ENCODE measurements at places on chromosomes 1 and 21.
A peak's percentile ranks its signal among the peaks of the same experiment; 100 is the strongest.

- no peak for DNase-seq
Measured at GRCh38 chr1:183827801-183828200, 22.9 kb downstream of the RGL1 start.

- DNase-seq, result no peak
Measured at GRCh38 chr1:6466023-6466422, at the start of gene TNFRSF25. Gene TNFRSF25 (minus strand): TSS chr1:6466173. CDS start chr1:6466107, 66 bp downstream.

DNA sequence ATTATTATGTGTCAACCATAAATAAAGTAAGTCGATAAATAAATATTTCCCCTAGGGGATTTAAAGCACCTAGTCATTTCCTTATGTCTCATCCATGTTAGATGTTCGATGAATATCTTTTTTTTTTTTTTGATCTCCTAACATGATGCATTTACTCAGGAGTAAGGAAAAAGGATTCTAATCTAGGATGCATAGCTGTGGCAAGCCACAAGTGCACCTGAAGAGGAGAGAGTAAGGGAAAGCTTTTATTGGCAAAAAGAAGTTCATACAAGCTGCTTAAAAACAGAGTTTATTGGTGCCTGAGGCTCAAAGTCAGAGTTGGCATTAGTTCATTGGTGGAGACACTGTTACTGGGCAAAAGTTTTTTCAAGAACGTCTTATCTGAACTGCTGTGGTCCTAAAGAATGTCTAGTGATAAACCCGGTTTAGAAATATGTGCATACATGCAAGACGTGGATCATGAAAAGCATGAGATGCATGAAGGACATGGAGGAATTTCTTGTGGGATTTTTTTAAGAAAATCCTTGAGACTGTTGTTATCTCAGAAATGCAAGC is 51.7 kb downstream of the SWT1 start:
- DNase-seq, result no peak

- peak; percentile 42 for DNase-seq
Measured at GRCh38 chr1:107952989-107953388, 12.0 kb downstream of the VAV3 start.

DNA sequence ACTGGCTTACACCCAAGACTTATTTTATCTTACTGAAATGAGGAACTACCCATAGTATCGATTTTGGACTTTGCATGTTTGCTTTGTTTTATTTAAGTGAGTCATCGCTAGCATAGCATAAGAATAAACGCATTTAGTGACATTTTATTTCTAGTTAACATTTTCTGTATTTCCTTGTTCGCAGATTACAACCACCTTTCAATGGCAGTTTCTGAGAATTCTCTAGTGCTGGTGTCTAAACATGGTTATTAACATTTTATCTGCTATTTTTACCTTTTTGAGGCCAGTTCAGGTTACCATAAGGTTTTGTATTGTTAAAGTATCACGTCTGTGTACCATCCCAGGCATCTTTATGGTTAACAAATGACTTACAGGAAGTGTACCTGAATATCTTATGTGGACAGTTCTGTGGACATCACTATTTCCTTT is 24.5 kb downstream of the EEIG2 start:
- DNase-seq, result no peak

GRCh38 chr1:46248122-46248920 is 758 bp downstream of the RAD54L start:
- DNase-seq, result peak; percentile 68

DNA sequence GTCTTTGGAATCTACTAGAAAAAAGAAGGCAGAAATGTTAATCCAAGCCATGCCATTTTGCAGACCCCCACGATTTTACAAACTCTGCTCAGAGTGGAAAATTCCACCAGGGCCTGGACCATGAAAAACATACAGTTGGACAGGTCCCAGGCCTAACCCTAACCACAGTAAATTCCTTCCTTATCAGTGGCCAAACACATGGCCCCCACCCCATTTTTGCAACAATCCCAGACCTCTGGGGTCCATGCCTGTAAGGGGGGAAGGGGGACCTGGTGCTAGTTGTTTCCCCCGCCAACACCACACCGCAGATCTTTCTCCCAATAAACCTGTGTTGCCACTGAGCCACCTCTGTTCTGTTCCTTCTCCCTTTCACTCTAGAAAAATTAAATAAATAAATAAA is 1352.7 kb downstream of the AMY1C start:
- DNase-seq, result peak; percentile 6

DNA sequence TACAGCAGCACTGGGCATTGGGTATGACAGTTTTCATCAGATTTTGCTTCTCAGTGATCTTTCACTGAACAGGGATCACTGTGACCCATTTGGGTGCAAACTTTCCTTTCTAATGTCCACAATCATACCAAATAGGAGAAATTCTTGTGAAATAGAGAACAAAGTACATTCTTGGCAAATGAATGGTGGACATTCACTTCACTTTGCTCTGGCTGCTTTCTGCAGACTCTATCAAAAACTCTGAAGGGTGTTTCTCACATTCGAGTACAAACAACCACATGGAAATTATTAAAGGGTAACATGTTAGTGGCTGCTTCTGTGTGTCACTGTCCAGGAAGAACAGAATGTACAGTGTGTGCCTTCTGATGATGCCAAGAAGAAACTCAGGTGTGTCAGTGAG is 61.9 kb upstream of the ADAM30 start:
- no peak for DNase-seq

DNA sequence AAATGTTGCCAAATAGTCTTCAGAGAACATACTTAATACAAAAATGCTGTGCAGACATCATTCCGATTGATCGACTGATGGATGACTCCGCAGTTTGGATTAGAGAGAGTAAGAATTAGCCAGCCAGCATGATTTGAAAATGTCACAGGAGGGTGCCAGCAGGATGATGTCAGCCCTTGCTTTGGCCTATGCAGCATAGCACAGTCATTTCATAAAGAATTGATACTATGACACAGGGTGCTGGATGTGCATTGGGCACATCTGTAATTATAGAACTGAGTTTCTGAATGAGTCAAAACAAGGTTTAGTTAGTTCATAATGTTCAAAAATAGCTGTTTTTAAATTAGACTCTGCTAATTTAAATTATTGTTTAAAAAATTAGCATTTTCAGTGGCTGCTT is 21.6 kb upstream of the TRAF5 start:
- DNase-seq, result no peak

DNA sequence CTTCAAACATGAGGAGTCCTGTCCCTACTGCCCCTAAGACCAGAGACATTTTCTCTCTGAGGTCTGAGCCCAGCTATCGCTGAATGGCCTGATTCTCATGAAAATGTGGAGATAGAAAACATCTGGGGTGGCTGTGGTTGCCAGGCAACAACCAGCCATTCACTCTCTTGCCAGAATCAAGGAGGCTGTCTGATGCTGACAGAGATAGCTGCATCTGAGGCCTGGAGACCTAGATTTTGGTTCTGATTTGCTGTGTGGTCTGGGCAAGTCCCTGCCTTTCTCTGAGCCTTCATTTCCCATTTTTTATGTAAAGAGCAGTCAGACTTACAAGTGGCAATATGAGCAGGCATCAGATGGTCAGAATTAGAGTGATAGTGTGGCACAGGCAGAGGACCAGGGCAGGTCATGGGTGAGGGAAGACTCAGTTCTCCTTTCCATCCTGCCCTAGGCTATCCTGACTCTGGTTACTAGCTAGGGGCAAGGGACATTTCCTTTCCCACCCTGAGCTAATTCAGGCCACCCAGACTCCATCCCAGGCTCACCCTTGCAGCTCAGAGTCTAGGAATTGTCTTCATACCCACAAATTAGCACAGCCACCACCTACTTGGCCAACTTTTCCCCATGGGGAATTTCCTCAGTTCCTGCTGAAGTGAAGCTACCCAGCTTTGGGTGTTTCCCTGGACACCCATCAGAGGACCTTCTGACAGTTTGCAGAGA is 20.0 kb upstream of the RNF19B start:
- no peak for DNase-seq

GRCh38 chr1:193013707-193014106 is 45.5 kb downstream of the UCHL5 start:
- DNase-seq, result no peak

- DNase-seq, result no peak
Measured at GRCh38 chr1:12230549-12231275, 882 bp downstream of the VPS13D start.

DNA sequence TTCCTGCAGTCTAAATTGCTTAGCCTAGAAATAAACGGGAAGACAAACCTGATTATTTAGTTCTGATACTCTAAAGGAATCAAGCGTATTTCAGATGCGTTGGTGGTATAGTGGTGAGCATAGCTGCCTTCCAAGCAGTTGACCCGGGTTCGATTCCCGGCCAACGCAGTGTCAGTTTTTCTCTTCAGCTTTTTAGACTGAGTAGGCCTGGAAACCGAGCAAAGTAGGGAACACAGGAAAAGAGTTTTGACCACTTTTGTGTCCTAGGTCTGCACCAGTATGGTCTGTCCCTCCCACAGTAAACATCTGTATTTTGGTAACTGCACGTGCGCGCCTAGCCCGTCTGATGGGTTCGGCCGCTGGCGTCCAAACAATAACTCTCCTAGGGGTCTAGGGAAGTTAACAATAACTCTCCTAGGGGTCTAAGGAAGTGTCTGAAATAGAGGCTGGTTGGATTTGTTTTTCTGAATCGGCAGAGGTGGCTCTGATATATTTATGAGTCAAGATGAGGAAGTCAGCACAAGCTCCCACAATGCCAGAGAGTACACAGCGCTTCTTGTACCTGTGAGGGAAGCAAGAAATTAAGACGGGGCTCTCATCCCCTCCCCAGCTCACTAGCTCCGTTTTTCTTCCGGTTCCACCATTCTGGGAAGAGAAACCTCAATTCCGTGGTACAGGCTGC is 15.6 kb upstream of the HJV start:
- peak; percentile 86 for DNase-seq

- peak; percentile 29 for DNase-seq
Measured at GRCh38 chr1:154463512-154463990, 38.5 kb upstream of the TDRD10 start.

DNA sequence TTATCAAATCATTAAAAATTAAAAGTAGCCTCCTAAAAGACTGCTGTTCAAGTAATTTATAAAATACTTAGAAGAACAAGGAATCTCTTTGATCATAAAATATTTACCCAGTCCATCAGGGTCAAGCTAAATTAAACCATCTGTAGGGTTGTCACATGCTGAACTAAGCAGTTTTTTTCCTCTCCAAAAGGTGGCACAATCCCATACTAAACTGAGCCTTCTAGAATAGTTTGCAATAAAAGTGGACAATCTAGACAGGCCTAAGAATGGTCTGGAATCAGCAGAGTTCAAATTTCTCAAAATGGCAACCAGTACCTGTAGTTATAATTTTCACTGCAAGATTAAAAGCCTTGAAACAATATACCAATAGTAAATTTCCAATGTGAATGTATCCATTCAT is 194.8 kb downstream of the EIF4G3 start:
- peak; percentile 3 for DNase-seq

- no peak for DNase-seq
Measured at GRCh38 chr1:61083807-61084440, 1.6 kb downstream of the NFIA start.

- no peak for DNase-seq
Measured at GRCh38 chr1:242435200-242435599, 89.3 kb downstream of the PLD5 start.

- DNase-seq, result no peak
Measured at GRCh38 chr1:17895401-17895800, 140.3 kb downstream of the ACTL8 start.

DNA sequence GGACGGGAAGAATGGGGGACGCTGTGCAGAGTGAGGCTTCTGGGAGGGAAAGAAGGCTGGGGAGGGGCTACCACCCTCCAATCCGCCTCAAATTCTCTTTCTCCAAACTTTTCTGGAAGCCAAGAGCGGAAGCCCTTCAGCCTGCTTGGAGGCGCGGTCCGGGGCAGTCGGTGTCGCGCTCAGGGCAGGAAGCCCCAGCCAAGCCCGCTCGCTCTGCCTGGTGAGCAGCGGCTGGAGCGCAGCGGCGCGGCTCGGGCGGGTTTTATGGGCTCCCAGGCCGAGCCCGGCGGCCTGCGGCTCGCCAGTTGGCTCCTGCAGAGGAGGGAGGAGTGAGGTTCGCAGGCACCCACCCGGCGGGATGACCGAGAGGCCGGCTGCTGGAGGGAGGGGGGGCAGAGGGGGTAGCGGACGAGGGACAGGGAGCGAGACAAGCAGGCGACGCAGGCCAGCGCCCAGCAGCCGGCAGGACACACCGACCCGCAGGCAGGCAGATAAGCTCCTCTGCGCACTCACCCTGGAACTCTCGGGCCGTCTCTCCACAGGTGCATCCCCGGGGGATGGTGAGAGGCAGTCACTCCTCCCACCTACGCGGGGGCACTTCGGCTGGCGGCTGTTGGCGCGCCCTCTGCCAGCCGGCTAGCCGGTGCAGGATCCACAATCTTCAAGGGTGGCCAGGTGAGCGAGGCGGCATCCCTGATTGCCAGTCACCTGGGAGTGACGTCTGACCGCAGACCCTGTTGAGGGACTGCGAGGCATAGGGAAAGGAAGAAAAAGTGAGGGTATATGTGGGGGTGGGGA is at the start of gene AVPR1B:
Gene AVPR1B, minus strand, starts transcription at position 238 of the 798 bp plus-strand sequence. CDS start 498 bp downstream, outside the sequence.
- DNase-seq, result peak; percentile 54

DNA sequence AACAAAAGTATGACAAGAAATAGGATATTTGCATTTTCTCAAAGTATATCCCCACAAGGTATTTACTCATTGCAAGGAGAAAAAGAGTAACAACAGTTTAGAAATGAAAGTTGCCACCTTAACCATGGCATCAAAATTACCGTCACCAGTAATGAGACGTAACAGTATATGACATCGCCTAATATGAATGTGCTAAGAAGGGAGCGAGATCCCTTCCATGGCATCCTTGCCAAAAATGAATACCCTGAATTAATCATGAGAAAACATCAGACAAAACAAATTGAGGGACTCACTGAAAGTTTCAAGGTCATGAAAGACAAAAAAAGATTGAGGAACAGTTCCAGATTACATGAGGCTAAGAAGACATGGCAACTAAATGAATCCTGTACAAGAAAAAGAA is 78.9 kb upstream of the MROH9 start:
- no peak for DNase-seq

DNA sequence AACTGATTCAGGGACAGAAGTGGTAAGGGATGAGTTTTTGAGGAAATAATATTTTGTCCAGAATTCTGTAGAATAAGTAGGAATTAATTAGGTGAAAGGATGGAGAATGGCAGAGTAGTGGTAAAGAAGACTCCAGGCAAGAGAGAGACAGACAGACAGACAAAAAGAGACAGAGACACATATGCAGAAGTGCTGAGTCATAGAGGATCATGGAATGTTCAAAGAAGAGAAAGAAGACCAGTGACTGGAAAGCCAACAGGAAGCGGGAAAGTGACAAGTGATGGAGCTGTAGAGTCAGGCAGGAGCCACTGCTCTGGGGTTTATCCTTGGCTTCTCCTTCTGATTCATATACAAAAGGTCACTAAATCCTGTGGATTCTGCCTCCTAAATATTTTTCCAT is 85.9 kb downstream of the UROD start:
- peak; percentile 11 for DNase-seq

DNA sequence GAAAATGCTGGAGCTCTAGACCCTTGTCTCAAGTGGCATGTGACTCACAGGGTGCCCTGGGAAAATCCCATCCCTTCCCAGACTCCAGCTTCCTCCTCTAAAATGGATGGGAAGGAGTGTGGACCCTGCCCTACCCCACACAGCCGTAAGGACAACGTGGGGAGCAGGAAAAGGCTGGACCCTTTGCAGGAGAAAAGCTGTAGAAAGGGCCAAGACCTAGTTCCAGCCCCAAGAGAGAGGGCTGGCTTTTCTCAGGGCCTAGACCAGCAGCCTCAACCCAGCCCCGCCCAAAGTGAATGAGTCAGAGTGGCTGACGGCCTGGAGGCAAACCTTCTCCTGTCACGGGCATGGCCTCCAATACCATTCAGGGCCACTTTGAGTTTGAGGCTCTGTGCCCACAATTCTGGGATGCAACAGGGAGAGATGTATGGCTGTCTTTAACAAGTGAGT is 1.1 kb downstream of the LAMB3 start:
- peak; percentile 94 for DNase-seq

GRCh38 chr1:66348776-66349175 is 185.2 kb upstream of the SGIP1 start:
- no peak for DNase-seq

- no peak for DNase-seq
Measured at GRCh38 chr1:239840790-239841189, 250.9 kb upstream of the FMN2 start.

Data from Daoy (cell line).